ENCODE measurements at places on chromosomes 4 and X. TPM values are rescaled to one million over a fixed set of nuclear protein-coding genes. Genes with fewer than 3 reads are reported as not detected.

DNA sequence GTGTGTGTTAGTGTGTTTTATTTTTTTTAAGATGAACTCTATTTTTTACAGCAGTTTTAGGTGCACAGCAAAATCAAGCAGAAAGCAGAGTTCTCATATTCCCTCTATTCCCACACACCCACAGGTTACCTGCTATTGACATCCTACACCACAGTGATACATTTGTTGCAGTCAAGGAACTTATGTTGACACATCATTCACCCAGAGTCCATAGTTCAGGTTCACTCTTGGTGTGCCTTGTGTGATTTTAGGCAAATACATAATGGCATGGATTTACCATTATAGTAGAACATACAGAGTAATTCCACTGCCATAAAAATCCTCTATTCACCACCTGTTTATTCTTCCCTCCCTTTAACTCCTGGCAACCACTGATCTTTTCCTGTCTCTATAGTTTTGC, 28.7 kb downstream of the DIAPH2 start:
- no peak overlapping the region for H3K4me3 ChIP-seq
- H3K36me3 ChIP-seq: no peaks in the 10 kb centered on the region
- DNase-seq: no peak
- H3K27ac ChIP-seq: no peak overlapping the region

DNA sequence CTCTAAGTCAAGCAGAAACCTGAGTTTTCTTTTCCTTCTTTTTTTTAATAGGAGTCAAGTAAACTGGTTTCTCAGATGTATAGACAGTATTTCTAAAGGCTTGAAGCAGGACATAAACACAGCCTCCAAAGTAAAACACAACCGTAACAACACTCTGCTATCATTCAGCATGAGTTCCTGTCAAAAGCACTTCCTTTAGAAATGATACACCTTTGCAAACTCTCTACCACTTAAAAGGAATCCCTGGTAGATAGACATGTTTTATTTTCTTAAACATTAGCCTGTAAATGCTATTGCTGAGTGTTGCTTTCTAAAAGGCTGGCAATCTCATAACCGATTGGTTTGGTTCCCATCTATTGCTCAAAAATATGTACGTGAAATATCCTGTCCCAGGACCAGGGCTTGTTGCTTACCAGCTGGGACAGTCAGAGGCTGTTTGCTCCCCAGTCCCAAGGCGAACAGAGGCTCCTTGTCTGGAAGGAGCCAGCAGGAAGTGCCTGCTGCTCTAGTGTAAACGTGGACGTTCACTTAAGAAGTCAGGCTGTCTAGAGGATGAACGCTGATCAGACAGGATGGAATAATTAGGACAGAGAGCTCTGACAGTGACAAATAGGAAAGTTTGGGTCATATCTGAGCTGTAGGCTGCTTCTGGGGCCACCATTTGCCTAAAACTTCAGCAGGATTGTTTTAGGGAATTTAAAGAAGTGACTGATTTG, 173.9 kb upstream of the KLF3 start:
- H3K27me3 ChIP-seq: no peaks in the 10 kb centered on the region
- H3K4me3 ChIP-seq: no peak overlapping the region
- no peaks in the 10 kb centered on the region for H3K36me3 ChIP-seq

DNA sequence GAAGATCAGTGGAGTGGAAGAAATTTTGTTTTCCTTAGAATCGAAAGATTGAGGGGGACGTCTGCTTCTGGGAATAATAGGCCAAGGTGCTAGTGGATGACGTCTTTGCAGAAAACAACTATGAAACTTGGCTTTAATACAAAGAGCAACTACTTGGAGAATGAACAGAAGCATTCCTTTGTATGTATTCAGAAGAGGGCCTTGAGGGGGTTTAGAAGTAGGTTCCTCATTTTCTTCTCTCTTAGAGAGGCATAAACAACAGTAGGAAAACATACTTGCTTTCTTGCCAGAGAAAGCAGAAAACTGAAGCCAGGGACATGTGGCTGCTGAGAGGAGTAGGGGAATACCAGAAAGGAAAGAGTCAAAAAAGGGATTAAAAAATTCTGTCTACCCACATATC, 167.8 kb downstream of the ZNF330 start:
- no peaks in the 10 kb centered on the region for H3K36me3 ChIP-seq
- no peaks in the 10 kb centered on the region for H3K4me1 ChIP-seq
- no peak overlapping the region for H3K27ac ChIP-seq
- H3K27me3 ChIP-seq: no peaks in the 10 kb centered on the region

GRCh38 chrX:48468247-48468671, 1.8 kb downstream of the SLC38A5 start:
- H3K4me3 ChIP-seq: no peak overlapping the region
- no peaks in the 10 kb centered on the region for H3K4me1 ChIP-seq
- H3K27me3 ChIP-seq: peaks cover 28% of the 10 kb centered on the region
- H3K27ac ChIP-seq: no peak overlapping the region
- DNase-seq: no peak

DNA sequence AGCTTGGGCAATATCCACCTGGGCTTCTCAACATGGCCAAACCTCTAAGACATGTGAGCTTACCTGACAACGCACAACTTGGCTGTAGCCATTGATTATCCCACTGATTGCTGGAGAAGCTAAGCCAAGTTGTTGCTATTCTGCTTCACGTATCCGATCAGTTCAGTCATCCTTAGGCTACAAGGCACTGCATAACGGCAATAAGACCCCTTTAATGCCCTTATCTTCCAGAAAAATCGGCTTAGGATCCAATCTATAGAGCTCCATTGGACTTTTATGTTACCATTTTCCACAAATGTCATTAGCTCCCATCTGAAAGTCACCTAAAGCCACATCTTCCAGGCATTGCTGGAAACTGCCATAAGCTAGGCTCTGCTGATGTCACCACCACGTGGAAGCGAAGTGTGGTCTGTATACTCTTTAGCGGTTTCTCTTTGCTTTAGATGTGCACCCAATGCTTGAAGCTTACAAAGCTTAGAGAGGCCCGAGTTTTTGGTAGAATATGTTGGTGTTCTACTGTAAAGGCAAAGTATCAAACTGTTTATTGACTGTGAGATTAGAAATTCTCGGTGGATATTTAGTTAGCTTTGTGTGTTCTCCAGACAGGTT, 163.1 kb downstream of the CPE start:
- no peak for DNase-seq
- no peaks in the 10 kb centered on the region for H3K4me1 ChIP-seq
- no peaks in the 10 kb centered on the region for H3K27me3 ChIP-seq
- H3K27ac ChIP-seq: no peak overlapping the region

DNA sequence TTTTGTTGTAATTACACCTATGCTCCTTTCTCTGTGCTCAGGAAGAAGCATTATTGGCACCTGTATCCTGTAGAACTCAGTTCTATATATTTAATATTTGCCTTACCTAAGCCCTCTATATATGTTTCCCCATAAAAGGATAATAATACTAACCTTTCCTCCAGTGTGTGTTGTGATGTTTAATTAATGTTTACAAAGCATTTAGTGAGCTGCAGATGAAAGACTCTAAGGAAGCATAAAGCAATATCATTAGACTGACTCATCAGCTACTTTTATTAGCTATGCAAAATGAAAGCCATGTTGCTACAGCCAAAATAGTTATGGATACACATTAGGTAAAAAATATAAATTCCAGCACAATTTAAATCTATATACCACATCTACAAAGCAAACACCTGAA, 93.6 kb upstream of the PTPN13 start:
- no peaks in the 10 kb centered on the region for H3K4me1 ChIP-seq
- no peak overlapping the region for H3K4me3 ChIP-seq
- no peaks in the 10 kb centered on the region for H3K27me3 ChIP-seq
- H3K27ac ChIP-seq: no peak overlapping the region

DNA sequence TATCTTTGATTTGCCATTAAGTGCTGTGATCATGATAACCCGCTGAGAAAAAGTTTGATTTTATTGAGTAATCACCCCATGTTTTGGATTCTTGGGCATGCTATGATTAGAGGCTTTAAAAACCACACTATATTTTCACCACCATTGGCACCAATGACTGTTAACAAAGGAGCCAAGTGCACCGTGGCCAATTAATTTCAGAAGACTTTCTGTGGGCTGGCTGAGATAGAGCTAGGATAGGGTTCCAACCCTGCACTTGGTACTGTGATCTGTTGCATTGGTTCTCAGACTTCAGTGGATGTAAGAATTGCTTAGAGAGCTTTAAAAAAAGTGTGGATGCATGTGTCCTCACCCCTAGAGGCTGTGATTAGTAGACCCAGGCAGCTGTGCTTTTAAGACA, 32.4 kb downstream of the OCRL start:
- H3K4me1 ChIP-seq: no peaks in the 10 kb centered on the region
- no peak overlapping the region for H3K27ac ChIP-seq
- H3K36me3 ChIP-seq: peaks cover 18% of the 10 kb centered on the region

- peak overlapping the region; percentile 10 for H3K27ac ChIP-seq
- no peak overlapping the region for H3K4me3 ChIP-seq
- H3K27me3 ChIP-seq: no peaks in the 10 kb centered on the region
- H3K36me3 ChIP-seq: peaks cover 2% of the 10 kb centered on the region
- H3K4me1 ChIP-seq: peaks cover 7% of the 10 kb centered on the region
Measured at GRCh38 chr4:22454955-22455354, 60.9 kb downstream of the ADGRA3 start.

Gene FHL1
- 38.9 TPM for total RNA-seq

Gene KDR
- total RNA-seq: 102 TPM

GRCh38 chrX:155235891-155236290, 19.6 kb downstream of the VBP1 start:
- no peaks in the 10 kb centered on the region for H3K4me1 ChIP-seq
- H3K36me3 ChIP-seq: peaks cover 7% of the 10 kb centered on the region
- H3K27ac ChIP-seq: no peak overlapping the region
- no peak overlapping the region for H3K4me3 ChIP-seq

GRCh38 chrX:8403988-8404387, 60.6 kb upstream of the VCX3B start:
- no peaks in the 10 kb centered on the region for H3K27me3 ChIP-seq
- peaks cover 8% of the 10 kb centered on the region for H3K4me1 ChIP-seq

GRCh38 chr4:106601519-106601918, 232.9 kb upstream of the GIMD1 start:
- H3K4me1 ChIP-seq: peaks cover 14% of the 10 kb centered on the region
- no peak overlapping the region for H3K27ac ChIP-seq
- H3K27me3 ChIP-seq: no peaks in the 10 kb centered on the region
- DNase-seq: peak; percentile 21
- H3K36me3 ChIP-seq: no peaks in the 10 kb centered on the region

Gene GYPE
- total RNA-seq: not detected

DNA sequence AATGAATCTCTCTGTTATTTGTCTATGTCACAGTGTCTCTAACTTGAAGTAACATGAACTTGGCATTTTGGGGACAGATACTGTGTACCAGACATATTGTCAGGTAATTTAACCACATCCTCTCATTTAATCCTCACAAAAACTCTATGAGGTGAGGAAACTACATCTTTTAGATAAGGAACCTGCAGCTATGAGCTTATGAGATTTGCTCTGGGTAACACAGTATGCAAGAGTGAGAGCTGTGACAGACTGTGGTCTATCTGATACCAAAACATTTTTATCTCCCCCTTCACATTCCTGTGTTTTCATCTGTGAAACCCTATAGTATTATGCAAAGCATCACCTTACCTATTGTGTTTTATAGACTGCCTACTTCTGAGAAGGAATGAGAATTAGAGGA, 58.4 kb upstream of the HS3ST1 start:
- no peaks in the 10 kb centered on the region for H3K36me3 ChIP-seq
- H3K4me3 ChIP-seq: no peak overlapping the region

Gene WNK3
- total RNA-seq: 5.6 TPM

Gene CYLC1
- not detected for total RNA-seq

Gene RAB33A
- total RNA-seq: 2.8 TPM

DNA sequence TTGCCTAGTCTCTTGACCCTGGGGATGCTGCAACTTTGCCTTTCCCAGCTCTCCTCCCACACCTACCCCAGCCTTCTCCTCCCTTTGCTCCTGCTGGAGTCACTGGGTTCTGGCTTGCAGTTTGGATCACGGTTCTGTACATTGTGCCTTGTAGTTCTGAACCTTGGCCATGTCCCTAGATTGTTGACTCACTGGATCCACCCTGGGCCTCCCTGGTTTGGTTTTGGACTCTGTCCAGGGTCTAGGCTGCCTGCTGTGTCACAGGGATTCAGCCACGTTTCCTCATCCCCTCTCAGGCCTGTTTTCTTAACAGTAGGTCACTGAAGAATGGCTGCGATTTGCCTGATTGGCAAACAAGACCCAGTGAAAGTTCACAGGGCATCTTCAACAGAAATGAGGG, 11.5 kb upstream of the GABRE start:
- no peak for DNase-seq
- no peaks in the 10 kb centered on the region for H3K27me3 ChIP-seq
- H3K4me1 ChIP-seq: no peaks in the 10 kb centered on the region
- H3K4me3 ChIP-seq: no peak overlapping the region

Gene FAM9A
- not detected for total RNA-seq

DNA sequence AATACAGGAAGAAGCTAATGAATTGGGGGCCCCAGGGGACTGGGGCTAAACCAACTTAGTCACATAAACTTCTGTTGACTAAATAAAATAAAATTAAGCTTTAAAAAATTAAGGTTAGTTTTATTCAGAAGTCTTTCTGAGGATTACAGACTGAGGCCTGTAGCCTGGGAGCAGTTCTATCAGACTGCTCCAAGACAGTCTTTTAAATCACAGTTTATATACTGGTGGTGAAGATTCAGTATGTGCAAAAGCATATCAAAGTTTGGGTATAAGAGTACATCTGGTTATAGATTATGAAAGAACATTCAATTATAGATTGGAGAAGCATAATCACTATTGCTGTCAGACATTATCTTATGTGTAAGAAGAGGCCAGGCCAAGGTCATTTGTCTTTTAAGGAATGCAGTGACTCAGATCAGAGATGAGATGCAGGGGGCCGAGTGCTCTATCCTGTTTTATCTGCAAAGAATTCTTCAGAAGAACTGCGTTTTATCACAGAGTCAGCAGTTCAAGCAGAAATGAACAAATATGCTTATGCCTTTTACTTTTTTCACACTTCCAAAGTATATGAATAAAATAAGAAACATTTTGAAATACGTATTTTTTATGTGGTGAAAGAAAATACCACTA, 109.4 kb downstream of the PDHA2 start:
- no peaks in the 10 kb centered on the region for H3K27me3 ChIP-seq
- H3K36me3 ChIP-seq: no peaks in the 10 kb centered on the region
- H3K27ac ChIP-seq: no peak overlapping the region
- no peak overlapping the region for H3K4me3 ChIP-seq

All from cardiac muscle cell (in vitro differentiated cells and primary cell).